ENCODE measurements at places on chromosomes 7 and 10.

GRCh38 chr7:44132039-44132438 lies 8.7 kb upstream of the POLD2 start:
- DNase-seq = no peak

DNA sequence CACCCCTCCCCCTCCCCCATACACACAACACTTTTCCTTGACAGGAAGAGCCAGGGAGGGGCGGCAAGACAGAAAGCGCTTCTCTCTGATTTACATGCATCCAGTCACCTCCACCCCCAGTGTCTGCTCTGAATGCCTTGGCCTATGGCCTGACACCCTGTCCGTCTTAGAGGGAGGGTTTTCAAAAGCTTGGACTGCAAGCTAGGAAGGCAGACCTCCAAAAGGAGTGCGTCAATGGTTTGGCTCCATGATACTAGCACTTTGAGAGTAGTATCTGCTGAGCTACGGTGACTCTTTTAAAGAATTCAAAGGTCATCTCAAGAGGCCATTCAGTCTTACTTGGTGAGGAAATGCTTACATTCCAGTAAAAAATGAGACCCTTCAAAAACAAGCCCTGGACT lies 20.3 kb upstream of the PAX2 start:
- DNase-seq = no peak

DNA sequence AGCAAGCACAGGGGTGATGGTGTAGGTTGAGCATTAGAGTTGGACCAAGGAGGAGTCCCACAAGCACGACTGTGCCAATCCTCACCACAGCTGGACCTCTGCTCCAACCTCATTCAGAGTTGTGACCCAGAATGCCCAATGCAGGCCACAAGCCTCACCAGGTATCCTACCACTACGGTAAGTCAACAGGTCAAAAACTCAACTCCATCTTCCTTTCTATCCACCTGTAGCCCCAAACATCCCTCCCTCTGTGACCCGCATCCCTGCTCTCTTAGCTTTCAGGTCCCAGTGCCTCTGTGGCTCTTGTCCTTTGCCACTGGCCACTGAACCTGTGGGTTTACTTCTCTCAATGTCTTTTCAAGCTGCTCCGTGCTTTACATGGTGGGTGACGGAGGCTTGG lies 112.8 kb downstream of the PIP4K2A start:
- DNase-seq = no peak

DNA sequence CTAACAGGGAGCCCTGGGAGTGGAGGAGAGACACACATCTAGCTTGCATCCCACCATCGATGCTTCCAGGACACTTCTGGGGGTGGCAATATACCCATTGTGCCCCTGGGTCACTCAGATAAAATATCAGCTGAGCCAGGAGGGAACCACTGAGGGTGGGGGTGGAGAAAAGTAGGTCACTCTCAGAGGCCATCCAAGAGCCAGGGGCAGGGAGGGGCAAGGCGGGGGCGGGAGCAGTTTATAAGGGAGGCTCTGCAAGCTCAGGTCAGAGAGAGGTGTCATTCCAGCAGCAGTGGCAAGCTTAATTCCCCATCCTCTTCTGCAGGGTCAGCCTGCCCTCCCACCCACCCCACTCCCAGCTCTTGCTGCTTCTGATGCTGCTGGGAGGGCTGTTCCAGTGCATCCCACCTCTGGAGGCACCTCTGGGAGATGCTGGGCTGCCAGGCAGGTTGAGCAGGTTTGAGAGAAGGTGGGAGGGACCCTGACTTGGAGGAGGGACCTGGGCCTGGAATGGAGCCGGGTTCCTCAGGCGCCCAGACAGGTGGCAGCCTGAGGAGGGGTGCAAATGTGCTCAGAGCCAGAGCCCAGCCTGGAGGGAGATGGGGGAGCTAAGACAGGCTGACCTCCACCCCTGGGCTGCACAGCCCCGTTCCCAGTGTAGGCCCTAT lies 20.1 kb upstream of the TLX1 start:
- no peak for DNase-seq

GRCh38 chr10:93288679-93289634 lies 193.2 kb downstream of the MYOF start:
- DNase-seq = peak; percentile 81

DNA sequence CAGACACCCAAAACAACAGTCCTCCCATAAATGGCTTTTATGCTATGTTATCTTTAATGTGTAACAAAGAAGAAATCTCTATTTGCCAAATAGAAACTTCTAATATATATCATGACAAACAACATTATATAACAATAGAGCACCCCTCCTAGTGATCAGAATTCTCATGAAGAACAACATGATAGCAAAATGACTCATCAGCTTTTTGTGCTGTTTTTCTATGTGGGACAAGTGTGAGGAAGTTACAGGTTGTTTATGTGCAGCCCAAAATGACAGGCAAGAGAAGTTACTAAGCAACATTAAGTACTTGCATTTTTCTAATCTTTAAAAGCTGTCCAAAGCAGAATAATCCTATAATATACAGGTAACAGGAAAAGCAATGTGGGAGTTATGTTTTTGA lies 7.7 kb downstream of the DGKB start:
- DNase-seq = no peak

- no peak for DNase-seq
Measured at GRCh38 chr10:24168258-24169170, 40.4 kb upstream of the KIAA1217 start.

- no peak for DNase-seq
Measured at GRCh38 chr7:4552985-4553384, 129.1 kb upstream of the FOXK1 start.

GRCh38 chr10:102648889-102649796 lies 4.9 kb downstream of the TRIM8 start:
- no peak for DNase-seq

DNA sequence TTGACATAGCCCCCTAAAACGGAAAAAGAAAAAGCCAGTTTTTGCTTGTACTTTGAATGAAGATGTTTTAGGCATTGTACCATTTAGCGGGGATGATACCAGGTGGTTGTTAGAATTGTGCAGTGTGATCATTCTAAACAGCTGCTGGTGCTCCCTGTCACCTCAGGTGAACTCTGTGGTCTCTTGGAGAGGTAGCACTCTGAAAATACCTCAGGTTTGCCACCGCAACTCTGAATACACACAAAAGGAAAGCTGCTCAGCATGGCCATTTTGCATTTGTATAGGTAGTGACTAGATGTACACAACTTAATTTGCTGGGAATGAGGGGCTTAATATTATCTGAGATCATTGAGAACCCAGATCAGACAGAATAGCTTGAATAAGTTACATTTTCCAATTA lies 52.6 kb downstream of the PLEKHA8 start:
- no peak for DNase-seq

DNA sequence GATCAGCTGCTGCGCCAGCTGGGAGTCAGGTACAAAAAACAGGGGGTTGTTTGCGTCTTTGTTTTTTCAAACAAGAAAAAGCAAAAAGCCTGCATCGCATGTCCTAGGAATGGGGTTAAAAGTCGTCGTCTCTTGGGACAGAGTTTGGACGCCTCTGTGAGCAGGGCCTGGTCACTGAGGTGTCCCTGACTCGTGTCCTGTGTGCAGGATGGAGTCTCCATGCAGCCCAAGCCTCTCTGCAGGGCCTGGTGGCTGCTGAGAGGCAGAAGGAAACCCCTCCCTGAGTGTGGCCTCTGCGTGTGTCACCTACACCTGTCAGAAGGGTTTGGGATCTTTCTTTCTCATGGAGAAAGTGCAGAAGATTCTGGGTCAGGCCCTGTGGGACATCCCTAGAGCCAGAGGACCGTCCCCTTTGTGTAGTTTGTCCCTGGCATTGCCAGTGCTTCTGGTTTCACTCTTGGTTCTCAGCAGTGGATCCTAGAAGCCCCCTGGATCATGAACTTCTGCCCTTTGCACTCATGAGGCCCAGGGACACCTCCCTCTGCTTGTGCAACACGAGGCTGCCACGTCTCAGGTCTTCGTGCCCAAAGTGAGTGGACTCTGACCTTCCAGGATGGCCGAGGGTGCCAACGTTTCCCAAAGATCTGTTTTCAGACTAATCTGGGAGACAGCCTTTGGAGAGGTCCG lies 75.0 kb downstream of the PRKAG2 start:
- DNase-seq = no peak

DNA sequence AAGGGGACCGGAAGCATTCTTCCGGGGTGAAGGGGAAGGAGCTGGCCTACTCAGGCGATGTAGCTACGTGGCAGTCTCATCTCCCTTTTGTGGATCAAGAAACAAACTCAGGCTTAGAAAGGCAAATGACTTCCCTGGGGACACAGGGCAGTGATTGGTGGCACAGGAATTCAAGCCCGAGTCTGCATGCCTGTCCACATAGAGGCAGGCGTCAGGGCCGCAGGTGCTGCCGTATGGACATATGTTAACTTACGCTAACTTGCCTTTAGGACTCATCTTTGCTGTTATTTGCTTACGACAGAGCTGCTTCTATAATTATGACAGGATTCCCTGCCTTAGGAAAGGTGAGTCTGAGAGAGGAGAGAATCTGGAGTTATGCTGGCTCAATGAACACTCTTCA lies 42.3 kb upstream of the KLF6 start:
- DNase-seq = no peak

DNA sequence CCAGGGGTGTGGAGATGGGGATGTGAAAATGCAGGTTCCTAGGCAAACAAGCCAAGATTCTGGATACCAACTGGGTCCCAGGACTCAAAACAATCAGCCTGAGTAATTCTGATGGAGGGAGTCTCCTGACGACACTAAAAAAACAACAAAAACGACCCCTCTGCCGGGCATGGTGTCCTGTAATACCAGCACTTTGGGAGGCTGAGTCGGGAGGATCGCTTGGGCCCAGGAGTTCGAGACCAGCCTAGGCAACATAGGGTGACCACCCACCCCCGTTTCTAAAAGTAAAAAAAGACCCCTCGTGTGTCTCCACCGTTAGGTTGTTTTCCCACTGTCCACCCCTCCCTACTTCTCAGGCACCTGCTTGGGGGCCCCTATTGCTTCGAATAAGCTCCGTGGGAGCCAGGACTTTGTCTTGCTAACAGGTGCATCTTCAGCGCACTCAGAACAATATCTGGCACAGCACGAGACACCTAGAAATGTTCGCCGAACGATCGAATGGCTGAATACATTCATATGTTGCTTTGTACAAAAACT lies 743 bp upstream of the NRF1 start:
- no peak for DNase-seq

DNA sequence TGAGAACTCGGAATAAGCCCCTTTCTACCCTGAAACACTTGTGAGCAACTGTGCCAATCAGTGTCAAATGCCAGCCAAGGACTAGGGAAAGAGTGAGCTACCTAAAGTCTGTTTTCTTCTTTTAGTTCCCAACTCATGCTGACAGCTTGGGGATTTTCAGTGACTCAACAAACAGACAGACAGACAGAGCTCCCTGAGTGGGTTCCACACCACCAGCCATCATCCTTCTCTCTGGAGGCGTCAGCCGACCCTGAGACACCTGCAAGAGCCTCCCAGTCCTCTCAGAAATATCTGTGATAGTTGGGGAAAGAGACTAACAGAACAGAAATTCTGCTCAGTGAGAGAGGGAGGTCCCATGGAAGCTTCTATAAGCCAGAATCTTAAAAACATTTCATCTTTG lies 49.5 kb downstream of the GATA3 start:
- DNase-seq = no peak

GRCh38 chr7:54674891-54675290 lies 84.1 kb downstream of the SEC61G start:
- DNase-seq = no peak

- DNase-seq = peak; percentile 43
Measured at GRCh38 chr7:87152897-87153641, 816 bp downstream of the DMTF1 start.

DNA sequence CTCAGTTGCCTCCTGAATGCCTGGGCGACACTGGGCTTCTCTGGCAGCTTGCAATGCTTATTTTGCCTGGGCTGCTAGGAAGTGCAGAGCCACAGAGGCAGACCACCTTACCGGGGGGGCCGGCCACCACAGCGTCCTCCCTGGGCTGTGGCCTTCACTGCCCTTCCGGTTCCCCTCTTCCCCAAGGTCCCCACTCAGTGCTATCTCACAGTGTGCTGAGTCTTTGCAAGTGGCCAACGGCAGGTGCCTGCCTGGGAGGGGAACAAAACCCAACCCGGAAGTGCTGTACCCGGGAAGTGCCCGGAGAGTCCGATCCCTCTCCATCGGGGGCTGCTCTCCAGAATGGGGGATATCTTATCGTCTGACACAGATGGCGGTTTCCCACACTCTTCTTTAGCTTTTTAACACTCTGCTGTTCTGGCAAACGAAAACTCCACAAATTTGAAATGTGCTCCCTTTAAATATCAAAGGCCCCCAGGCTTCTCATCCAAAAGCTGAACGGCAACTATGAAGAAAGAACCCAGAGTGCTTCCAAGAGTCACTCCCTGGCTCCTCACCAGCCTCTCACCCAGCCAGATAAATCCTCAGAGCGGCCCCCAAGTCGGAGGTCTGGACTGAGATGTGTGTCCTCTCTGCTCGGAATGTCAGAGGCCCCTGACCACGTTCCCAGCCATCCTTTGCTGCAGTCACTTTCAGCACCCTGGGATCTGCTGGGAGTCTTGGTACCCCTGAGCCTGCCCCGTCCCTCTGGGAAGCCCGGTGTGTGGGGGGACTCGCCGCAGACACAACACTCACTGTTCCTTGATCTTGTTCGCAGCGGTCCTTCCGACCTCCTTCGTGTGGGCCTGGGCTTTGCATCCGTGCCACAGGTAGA lies 165.1 kb downstream of the SVIL start:
- DNase-seq = no peak

DNA sequence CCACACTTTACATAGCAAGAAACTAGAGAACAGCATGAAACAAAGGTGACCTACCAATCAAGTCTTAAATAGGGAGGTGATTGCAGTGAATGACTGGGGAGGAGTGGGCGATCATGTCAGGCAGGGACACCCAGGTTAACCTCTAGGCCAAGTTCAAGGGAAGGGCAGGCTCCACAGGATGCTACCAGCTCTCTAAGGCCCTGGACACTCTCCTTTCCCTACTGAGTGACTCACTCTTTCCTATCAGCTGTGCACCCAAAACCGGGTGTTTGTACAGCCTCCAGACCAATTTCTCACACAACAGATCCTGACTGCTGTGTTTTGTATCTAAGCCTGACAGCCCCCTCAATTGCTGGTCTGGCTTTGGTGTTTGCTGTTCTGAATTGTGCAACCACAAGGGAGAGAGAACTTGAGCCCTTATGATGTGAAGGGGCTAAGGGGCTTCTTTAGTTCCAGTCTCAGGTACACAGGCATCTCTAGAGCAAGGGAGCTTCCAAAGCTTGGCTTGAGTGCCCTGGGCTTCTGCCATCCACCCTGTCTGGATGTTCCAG lies 107.8 kb downstream of the TBXAS1 start:
- no peak for DNase-seq

DNA sequence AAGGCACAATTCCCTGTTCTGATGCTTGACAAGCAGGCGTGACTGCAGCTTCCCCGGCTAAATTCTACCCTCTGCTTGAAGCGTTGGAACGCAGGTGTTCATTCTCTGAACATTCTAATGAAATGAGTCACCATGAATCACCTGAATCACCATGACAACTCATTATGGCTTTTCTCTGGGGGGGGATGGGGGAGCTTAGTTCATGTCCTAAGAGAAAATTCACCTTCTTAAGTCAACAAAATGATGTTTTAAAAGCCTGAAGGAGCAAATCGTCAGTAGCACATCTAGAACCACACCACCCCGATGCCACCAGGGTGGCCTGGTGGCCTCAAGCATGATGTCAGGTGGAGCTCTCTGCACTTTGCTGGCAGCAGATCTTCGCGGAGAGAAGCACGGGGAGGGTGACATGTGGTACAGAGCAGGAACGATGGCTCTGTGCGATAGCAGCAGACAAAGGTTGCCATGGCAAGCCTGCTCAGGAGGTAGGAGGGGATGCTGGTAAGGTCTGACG lies 33.7 kb downstream of the DDC start:
- DNase-seq = no peak

- DNase-seq = no peak
Measured at GRCh38 chr10:56496186-56496486, 135.1 kb upstream of the ZWINT start.
